ENCODE measurements at places on chromosomes 12 and 14.

- DNase-seq: no peak
Observed at GRCh38 chr12:65511134-65511834, 232.8 kb downstream of the MSRB3 start.

DNA sequence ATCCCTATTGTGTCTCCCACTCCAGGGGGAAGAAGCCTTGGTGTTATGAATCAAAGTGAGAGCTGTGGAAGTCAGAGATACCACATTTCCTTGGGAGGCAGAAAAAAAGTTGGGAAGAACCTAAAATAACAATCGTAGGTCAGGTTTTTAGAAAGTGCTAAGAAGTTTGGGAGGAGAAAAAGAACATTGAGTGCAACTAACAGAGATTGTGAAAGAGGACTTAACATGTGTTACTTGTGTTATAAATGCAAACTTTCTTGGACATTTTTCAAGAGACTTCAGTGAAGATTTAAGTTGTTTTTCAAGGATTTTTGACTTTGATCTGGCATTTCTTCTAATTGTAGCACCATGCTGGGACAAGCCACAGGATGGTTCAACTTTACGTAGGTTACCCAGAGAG is 7.8 kb upstream of the ERP27 start:
- no peak for DNase-seq

DNA sequence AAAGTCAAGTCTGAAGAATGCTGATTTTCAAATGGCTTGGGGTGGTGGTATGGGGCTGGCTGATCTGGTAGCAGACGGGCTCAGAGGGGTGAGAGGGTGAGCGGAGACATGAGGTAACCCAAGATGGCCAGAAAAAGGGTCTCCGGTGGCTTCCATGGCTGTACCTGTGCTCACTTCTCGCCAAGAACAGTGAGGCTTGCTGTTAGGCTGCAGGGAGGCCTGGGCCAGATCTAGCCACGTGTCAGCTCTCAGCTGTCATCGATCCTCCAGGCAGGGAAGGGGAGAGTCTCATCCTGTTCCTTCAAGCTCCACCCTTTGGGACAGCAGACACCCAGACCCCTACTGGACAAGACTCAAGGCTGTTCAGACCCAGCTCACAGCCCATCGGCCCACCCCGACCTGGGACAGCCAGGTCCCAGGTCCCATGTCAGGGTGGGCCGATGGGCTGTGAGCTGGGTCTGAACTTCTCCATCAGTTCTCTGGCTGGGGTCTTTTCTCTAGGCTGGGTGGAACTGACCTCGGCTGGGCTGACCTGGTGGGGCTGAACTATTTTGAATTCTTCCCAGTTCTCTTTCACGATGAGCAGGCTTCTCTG is 9.0 kb downstream of the LRTM2 start:
- no peak for DNase-seq

GRCh38 chr12:89089264-89089663 is 263.0 kb downstream of the DUSP6 start:
- no peak for DNase-seq

GRCh38 chr12:15555446-15555845 is 233.1 kb downstream of the PTPRO start:
- DNase-seq: no peak

DNA sequence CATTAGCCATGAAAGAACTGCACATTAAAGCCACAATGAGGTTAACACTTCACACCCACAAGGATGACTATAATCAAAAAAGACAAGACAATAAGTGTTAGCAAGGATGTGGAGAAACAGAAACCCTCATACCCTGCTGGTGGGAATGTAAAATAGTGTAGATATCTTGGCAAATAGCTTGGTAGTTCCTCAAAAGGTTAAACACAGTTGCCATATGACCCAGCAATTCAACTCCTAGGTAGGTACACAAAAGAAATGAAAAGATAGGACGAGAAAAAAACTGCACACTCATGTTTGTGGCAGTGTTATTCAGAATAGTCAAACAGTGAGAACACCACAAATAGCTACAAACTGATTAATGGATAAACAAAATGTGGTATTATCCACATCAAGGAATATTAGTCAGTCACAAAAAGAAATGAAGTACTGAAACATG is 93.5 kb downstream of the ATXN2 start:
- DNase-seq: no peak

All from amniotic stem cell (primary cell).